ENCODE measurements at places on chromosomes 4 and X. TPM values are rescaled to one million over a fixed set of nuclear protein-coding genes. Genes with fewer than 3 reads are reported as not detected.

Gene SPP1
- polyA plus RNA-seq = not detected

Gene ADGRA3
- 0.07 TPM for polyA plus RNA-seq

DNA sequence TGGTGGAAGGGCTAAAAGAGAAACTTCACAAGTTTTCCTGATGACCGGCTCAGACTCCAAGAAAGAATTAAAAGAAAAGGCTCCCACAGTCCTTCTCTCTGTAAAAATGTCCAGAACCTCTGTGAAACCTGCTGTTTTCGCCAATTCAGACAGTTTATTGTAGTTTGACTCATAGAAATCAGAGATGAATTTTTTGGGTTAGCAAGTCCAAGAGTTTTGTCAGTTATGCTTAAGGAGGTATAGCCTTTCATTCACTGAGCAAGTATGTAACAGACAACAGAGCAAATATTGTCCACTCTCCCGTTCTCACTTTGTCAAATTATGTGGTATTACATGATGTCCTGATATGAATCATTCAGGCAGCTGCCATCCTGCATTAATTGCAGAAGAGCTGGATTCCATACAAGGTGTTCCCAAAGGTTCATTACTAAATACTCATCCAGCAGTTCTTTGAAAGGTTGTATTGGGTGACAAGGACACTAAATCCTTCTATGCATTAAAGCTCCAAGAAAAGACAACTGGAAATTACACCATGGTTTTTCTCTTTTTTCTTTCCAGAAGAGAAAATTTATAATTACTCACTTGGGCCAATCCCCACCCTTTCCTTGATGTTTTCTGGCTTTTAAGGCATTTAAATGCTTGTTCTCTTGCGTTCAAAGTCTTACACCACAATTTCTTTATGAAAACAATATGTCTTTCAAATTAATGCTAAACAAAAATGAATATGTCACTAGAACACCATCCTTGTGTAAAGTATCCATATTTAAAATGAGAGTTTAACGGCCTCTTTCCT is 30.0 kb upstream of the PLAC1 start:
- no peak for DNase-seq
- no peaks in the 10 kb centered on the region for H3K36me3 ChIP-seq
- no peak overlapping the region for H3K27ac ChIP-seq
- H3K27me3 ChIP-seq = no peaks in the 10 kb centered on the region

Gene AFP
- not detected for polyA plus RNA-seq

GRCh38 chr4:159070742-159071141 is 32.1 kb upstream of the RAPGEF2 start:
- no peaks in the 10 kb centered on the region for H3K4me1 ChIP-seq
- no peak for DNase-seq
- no peaks in the 10 kb centered on the region for H3K36me3 ChIP-seq
- no peak overlapping the region for H3K4me3 ChIP-seq

GRCh38 chr4:184447664-184448063 is 26.7 kb downstream of the IRF2 start:
- no peaks in the 10 kb centered on the region for H3K27me3 ChIP-seq
- H3K4me1 ChIP-seq = peaks cover 56% of the 10 kb centered on the region

Gene UGT2B11
- polyA plus RNA-seq = not detected

Gene TEX13C
- polyA plus RNA-seq = not detected

Gene RHOH
- 1.2 TPM for polyA plus RNA-seq

Gene SLC16A2
- not detected for polyA plus RNA-seq
